ENCODE measurements at places on chromosomes 2 and 18.

DNA sequence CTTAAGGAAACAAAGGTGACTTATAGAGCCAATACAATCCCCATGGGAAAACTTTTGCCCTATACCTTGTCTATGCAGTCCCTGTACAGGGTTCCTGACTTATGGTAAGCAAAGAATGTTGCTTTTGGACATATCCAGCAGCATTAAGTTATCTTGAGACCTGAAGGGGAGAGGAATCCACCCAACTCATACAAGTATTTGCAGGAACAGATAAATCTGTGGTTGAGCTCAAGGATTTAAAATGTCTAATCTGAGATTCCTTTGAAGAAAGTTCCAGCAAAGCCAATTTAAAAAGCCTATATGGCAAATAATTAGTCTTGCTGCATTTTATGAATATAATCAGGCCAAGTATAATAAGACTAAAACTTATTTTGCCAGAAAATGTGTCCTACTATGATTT is 739.5 kb upstream of the CDH2 start:
- no peak for DNase-seq

DNA sequence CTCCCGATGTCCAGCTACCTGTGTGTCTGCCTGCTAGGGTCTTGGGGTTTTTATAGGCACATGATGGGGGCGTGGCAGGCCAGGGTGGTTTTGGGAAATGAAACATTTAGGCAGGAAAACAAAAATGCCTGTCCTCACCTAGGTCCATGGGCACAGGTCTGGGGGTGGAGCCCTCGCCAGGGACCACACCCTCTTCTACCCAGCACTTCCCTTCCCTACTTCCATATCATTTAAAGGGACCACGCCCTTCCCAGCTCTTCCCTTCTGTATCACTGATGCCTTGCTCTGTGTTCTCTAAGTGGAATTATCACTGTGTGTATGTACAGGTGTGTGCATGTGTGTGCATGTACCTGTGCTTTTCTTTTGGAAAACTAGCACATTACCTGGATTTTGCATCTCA is 6.3 kb downstream of the UGT1A1 start:
- no peak for DNase-seq

DNA sequence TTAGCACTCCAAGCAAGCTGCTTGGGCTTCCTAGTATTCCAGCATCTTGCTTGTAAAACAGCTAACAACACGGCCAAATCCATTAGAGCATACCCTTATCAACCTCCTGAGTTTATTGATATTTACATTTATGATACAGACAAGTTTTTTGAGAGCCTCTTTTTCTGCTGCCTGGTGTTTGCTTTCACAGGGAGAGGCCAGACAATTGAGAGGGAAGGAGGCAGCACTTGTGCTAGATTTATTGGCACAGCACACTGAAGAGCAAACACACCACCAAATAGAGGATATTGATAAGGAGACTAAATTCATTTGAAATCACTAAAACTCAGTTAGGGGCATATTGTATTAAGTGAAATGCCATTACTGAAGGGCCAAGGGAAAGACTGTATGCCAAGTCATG is 1142.3 kb upstream of the FANCL start:
- DNase-seq = no peak

- DNase-seq = peak; percentile 60
Measured at GRCh38 chr2:220001751-220002150, 374.3 kb downstream of the SLC4A3 start.

DNA sequence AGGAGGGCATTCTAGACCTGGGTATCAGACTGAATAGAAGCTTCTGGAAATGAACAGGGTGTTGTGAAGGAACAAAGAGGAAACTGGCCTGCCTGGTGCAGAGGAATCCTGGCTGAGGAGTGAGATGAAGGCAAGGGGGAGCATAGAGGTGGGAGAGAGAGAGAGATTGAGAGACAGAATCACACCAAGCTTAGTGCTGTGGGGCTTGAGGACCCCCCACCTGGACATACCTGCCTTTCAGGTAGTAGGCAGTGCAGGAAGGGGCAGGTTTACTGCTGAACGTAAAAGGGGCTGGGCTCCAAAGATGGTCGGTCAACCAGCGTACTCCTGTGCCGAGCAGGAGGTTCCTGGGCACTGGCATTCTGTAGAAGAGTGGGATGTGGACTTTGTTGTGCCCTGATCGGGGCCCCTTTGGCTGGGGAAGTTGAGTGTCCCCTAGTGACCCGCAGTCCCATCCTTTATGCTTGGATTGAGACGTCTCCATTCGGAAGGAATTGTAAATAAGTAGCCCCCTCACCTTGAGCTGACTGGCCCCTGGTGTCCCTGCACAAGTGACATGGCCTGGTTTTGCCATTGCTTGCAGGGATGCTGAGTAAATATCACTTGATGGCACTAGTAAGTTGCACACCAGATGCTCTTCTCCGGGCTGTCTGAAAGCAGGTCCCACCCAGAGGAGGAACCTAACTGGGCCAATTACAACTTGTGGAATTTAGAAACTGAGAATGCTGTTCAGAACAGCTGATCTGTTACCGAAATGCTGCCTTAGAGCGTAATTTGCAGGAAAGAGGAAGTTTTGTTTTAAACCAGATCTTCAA is 1.4 kb downstream of the UBE2F start:
- peak; percentile 89 for DNase-seq

DNA sequence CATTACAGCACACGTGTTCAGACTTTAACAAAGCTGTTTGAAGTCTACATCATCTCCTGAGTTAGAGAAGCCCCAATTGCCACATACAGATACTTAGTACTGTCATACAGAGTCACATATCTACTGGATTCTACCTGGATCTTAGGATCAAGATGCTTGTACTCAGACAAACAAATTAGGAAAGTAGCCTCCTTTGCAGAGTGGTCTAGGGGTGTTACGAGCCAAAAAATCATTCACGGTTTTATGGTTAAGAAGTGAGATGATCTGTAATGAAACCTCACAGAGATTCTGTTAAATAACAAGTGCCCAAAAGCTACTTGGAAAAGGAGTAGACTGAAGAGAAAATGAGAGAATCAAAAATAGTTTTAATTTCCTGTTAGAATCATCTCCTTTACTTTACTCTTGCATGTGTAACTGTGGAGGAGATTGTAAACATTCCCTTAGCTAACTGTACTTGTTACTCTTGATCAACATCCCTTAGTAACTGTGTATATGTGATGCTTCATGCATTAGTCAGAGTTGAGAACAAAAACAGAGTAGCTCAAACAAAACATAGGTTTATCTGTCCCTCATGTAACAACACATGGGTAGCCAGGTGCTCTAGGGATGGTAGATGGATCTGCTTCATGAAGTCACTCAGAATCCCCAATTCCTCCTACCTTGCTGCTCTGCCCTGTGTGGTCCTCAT is 16.4 kb upstream of the IL1RL1 start:
- peak; percentile 81 for DNase-seq

- no peak for DNase-seq
Measured at GRCh38 chr2:130842770-130843169, 6.1 kb downstream of the ARHGEF4 start.

DNA sequence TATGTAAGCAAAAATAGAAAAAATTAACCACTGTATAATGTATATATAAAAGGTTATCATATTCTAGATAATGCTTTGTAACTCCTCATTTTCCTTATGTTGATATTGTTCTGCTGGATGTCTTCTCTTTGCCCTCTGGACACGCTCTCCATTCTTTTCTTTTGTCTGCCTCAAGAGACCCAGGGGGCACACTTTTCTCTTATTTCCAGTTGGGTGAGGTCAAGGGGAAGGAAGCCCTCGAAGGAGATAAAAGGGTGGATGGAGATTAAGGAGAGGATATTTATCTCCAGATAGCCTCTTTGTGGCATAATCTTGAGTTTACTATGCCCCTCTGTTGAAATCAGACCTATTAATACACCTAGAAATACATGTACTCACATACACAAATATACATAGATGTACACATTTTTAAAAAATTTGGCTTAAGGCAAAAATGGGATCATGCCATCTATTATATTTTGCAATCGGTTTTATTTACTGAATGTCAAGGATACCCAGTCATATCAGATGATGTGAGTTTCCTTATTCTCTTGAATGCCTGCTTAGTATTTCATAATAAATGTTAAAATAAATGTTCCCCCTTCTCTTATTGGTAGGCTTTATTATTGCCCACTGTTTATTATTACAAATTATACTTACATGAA is 65.3 kb downstream of the LCLAT1 start:
- no peak for DNase-seq

DNA sequence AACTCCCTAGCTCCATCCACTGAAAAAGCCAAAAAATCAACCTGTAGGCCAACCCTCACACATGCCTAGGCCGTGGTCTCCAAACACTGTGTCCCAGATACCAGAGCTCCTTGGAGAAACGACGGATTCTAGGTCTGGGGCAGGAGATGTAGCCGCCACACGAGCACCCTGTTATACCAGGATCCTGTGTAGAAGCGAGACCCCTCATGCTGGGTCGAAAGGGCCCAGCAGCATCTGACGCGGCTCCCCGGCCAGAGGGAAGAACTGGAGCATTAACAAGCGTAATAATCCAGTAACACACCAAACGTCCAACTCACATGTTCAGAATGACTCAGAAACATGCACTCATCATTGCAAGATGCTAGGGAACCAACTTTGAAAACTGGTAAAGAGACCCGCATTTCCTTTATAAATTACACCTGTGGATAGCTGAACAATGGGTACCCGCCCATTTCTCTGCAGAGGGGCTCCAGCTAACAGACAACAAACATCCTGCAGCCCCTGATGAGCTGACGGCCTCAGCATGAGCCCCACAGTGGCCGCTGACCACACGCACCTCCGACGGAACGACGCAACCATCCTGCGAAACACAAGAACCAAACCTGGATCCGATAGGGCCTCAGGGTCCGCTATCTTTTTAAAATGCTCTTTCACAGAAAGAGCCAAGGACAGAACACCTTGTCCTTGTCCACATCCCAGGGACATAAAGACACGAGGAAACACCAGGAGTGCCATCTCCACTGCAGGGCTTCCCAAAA is 14.2 kb downstream of the SLC66A2 start:
- no peak for DNase-seq
